ENCODE measurements at places on chromosomes 12 and 14.

DNA sequence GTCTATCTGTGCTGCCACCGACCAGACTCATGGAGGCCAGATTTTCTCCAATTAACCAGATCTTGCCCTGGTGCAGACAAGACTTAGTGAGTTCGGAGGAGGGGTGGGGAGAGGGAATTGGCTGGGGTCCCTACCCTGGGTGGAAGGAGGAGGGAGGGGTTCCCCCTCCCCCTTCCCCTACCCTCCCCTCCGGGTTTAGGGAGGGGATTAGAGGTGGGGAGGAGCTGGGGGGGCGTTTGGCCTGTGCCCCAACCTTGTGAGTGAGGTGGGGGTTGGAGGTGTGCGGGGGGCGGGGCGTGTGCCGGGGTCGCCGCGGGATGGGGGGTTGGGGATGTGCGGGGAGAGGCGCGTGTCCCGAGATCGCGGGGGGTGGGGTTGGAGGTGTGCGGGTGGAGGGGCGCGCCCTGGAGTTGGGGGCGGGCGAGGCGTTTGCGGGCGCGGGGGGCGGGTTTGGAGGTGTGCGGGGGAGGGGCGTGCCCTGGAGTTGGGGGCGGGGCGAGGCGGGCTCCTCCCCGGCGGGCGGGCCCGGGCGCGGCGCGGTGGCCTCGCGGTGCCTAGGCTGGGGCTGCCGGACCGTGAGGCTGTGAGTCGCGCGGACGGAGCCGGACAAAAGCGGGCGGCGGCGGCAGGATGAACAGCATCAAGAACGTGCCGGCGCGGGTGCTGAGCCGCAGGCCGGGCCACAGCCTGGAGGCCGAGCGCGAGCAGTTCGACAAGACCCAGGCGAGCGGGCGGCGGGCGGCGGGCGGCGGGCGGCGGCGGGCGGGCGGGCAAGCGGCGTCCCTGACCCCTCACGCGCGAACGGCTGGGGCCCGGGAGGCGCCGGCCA lies at the start of gene HIP1R:
HIP1R (plus strand) TSS at position 537 of the 829 bp plus-strand sequence; CDS start at position 631, 94 bp downstream.
- DNase-seq: peak; percentile 60

DNA sequence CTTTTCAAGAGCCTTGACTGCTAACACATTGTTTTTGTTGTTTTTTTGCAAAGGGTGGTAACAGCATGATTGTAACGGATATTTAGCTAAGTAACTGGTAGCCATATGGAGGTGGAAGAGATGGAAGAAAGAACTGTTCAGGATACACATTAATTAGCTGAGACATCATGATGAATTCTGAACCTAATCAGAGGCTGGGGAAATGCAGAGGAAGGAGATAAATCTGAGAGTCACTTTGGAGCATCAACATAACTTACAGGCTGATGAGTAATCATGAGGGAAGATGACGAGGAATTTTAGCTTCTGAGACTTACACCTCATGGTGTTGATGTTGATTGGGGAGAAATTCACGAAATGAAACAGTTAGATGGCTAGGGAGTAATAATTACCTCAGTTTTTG lies 62.3 kb downstream of the NIN start:
- no peak for DNase-seq

GRCh38 chr12:7209958-7210357 lies 20.5 kb downstream of the PEX5 start:
- DNase-seq: no peak

DNA sequence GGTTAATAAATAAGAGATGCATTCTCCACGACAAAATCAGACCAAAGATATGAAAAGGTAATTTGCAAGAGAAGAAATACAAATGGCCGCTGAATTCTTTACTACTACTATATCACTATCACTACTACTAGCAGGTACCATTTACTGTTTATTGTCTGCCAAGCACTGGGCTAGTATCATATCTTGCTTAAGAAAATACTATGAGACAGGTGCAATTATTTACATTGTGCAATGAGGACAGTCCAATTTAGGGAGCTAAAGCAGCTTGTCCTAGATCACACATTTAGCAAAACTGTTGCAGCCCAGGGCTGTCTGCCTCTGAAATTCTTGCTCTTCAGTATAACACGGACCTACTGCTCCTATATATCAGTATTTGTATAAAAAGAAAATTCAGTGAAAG lies 52.8 kb downstream of the CRADD start:
- DNase-seq: no peak

GRCh38 chr12:119621878-119622277 lies 28.3 kb downstream of the TMEM233 start:
- DNase-seq: no peak

DNA sequence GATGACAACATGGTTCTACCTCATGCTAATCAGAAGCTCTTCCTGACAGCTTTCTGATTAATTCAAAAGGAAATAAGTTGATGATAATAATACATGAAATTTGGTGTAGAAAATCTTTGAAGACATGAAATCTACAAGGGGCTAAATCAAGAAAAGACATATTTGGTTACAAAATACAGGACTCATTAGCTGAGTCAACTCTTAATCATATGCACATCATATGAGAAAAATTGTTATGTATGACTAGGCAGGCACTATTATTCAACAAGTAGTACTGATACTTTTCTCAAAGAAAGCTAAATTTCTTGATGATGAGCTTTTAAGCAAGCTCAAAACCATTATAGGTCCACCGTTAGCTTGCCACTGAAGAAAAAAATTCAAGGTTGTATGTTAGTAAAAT lies 7.1 kb downstream of the ABCC9 start:
- DNase-seq: no peak

DNA sequence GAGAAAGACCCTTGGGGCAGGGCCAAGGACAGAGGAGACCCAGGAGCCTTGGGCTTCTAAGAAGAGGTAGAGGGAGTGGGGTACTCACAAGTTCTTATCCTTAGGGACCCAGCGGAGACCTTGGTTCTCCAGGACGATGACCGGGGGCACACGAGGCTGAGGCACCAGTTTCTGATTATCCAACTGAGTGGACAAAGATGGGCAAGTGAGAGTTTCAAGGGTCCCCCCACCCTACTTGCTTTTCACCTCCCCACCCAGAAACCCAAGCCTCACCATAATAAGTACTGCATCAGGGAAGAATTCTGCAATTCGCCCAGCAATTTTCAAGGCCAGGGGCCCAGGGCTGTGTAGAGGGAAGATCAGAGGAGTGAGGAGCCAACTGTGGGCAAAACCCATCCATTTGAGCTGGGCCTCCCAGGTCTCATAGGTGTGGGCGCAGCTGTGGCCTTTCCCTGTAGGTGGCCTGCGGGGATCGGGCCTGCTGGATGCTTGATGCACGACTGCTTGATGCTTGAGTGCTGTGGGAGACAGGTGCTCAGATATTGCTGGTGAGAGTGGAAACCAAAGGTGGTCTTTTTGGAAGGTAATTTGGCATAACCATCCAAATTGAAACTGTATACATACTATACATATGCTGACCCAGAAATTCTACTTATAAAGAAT lies 2.0 kb downstream of the EMC9 start:
- DNase-seq: no peak

DNA sequence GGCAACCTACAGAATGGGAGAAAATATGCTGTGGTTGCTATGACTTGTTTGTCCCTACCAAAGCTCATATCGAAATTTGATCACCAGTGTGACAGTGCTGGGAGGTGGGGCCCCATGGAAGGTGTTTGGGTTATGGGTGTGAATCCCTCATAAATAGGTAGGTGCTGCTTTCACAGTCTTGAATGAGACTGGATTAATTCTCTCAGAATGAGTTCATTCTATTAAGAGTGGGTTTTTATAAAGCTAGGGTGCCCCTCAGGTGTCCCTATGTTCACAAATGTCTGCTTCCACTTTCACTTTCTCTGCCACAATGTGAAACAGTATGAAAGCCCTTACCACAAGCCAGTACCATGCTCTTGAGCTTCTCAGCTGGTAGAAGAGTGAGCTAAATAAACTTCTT lies 133.5 kb downstream of the CPNE8 start:
- DNase-seq: no peak

- DNase-seq: no peak
Measured at GRCh38 chr12:111277570-111277969, 91.3 kb downstream of the PHETA1 start.

DNA sequence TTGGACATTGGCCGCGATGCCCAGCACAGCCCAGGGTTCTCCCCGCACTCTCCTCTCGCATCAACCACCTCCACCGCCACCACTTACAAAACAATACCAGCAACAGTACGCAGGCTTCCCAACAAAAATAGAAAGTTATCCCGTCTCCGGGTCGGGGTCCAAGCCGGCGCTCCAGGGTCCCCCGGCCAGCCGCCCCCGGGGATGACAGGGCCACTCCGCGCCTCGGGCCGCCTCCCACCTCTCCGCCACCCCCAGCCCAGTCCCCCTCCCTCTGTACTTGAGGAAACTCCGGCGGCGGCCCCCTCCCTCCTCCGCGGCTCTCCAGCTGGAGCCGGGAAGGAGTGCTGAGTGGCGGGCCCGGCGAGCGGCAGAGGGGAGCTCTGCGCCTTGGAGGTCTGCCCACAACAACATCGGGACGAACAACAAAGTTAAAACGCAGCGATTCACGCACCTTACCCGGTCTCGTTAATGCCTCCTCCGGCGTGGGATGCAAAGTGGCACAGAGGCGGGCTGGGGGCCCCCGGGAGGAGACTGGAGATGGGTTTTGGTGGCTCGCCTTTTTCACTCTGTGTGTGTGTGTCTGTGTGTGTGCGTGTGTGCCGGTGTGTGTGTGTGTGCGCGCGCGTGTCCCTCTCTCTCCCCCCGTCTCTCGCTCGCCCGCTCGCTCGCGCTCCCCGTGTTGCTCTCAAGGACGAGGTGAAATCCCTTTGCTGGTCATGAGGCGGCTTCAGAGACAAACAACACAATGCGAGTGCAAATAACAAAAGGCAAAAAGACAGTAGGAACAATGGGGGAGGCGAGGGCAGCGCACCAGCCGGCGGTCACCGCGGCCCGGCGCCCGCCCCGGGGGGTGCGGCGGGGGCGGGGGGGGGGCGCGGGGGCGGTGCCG lies 386.8 kb downstream of the BCAT1 start:
- peak; percentile 61 for DNase-seq

DNA sequence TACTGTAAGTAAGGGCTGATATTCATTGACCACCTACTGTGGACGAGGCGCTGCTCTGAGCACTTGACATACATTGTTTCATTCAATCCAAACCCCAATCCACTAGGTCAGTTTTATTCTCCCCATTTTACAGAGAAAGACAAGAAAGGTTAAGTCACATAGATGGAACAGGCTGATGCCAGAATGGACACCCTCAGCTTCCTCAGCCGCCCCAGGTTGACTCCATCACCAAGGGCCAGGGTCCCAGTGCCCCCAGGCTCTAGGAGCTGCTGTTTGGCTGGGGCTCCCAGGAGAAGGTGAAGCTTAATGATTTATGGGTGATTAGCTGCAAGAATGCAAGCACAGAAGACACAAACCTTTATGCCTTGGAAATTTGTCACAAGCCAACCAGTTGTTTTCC lies 671 bp upstream of the AQP2 start:
- no peak for DNase-seq

DNA sequence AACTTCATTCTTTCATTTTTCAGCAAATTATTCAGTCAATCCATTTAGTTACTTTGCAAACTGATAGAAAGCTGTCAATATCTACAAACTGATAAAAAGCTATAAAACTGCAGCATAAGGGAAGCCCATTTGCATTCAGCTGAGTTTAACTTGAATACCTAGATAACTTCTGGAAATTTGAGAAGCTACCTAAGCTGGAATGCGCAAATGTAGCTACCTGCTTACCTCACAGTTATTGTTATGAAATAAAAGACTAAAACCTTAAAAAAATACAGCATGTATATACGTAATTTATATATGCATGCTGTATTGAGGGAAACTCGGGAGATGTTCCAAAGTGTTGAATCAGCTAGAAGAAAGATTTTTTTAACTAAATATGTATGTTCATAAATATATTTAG lies 94.4 kb downstream of the SYT1 start:
- no peak for DNase-seq

DNA sequence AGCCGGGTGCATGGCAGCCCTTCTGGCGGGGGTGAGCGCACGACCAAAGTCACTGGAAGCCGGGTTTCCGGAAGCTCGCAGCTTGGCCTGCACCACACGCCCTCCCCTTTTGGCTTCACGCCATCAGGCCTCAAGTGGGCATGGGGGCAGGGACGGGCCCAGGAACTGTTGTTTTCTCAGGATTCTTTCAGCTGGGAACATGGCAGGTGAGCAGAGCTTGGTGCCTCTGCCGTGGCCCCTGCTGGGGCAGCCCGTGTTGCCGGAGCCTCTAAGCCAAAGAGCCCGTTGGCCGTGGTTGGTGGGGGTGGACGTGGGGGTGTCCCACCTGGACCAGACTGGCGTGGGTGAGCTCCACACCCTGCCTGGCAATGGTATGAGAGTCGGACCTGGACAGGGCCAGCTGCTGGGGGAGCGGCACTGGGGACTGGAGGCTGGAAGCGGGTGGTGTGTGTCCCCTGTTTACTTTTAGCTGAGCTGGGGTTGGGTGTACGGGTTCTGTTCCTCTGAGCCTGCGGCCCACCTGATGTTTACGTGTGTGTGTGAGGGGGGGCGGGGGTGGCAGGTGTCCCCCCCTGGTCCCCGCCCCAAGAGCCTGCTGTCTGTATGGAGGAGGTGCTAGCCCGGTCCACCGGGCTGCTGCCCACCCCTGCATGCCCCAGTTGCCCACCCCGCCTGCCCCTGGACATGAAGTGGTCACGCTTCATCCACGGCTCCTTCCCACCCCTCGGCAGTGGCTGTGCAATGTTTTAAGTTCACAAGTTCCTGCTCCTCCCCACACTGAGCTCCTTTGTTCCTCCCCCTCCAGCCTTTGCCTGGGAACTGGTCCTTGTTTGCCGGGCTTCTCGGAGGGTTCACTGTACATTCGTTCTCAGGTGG lies 28.7 kb upstream of the PLD4 start:
- no peak for DNase-seq

- no peak for DNase-seq
Measured at GRCh38 chr12:27431185-27431584, 15.4 kb upstream of the SMCO2 start.

DNA sequence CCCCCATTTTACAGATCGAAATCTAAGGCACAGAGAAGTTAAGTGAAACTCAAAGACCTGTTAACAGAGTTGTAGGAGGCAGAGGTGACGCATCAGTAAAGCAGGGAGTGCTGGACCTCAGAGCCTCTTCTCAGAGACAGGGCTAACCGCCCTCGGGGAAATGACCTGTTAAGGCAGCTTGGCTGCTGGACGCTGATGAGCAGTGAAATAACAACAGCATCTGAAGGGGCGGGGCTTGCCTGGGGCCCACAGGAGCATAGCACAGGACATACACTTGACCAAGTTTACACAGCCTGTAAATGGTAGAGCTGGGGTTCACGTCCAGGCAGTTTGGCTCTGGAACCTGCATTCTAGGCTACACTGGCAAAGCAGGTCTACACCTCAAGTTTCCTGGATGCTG lies 39.3 kb downstream of the LRTM2 start:
- DNase-seq: no peak

DNA sequence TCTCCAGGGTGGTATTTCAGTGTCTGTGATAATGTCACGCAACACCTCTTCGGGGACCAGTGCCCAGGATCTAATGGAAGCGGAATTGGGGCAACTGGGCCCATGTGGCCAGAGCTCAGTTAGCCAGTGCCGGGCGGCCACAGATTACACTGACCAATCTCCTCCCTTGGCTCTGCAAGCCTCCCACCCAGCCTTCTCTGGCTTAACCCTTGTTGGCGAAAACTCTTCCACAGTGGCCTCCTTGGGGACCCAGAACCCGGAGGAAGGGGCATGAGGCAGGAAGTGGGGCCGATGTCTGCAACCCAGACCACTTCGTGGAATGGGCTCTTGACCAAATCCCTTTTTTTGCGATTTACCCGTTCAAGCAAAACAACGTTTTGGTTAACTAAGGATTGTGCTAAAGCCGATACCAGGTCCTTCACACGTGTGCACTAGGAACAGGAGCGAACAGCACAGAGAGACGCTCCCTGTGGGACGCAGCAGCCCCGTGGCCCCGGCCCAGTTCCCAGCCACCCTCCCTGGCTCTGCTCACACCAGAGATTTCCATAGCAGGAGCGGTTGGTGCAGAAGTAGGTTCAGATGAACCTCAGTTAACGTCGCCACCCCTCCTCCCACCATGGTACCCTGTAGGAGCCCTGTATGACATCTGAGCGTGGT lies 38.2 kb downstream of the SLC8B1 start:
- no peak for DNase-seq

Measured in globus pallidus (tissue), 1 donor.